ENCODE measurements at places on chromosomes 2 and 18.

- no peak for DNase-seq
Measured at GRCh38 chr2:11975373-11975772, 228.9 kb downstream of the LPIN1 start.

GRCh38 chr18:48871391-48872166, 79.2 kb downstream of the SMAD7 start:
- no peak for DNase-seq

GRCh38 chr2:35522450-35522849, 833.1 kb upstream of the CRIM1 start:
- no peak for DNase-seq

DNA sequence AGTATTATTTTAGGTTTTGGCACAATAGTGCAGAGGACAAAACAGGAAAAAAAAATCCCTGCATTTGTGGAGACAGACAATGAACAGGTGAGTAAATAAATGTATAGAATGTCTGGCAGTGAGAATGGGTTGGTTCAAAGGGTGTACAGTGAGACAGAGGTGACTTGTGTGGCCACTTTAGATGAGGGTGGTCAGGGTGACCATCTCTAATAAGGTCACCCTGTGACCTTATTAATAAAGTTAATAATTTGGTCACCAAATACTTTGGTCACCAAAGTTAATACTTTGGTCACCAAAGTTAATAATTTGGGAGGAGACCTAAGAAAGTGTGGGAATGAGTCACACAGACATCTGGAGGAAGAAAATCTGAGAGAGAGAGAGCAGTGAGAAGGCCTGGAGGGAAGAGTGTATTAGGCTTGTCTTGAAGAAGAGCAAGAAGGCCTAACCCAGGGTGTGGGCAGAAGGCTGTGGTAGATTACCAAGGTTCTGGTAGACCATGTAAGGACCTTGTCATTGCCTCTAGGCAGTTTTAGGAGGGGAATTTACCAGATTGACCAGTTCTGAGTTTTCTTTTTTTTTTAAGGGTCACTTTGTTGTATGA, 1368.4 kb upstream of the CELF4 start:
- no peak for DNase-seq

GRCh38 chr2:128086244-128086643, 4.8 kb upstream of the UGGT1 start:
- no peak for DNase-seq

- no peak for DNase-seq
Measured at GRCh38 chr2:150595803-150596470, 108.5 kb upstream of the RND3 start.

DNA sequence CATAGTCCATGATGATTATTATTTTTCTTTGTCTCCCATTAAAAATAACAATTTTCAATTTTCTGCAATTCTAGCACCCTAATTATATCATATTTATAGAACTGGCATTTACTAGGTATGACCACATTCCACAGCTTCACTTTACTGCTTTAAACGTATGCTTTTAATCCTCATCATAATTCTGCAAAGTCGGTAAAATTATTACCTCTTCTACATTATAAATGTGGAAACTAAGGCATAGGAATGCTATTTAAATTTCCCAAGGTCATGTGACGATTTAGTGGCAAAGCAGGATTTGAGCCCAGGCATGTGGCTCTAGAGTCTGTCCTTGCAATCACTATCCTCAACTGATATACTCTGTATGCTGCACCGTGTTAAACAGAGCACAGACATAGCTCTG, 866.4 kb downstream of the EPHA4 start:
- no peak for DNase-seq

DNA sequence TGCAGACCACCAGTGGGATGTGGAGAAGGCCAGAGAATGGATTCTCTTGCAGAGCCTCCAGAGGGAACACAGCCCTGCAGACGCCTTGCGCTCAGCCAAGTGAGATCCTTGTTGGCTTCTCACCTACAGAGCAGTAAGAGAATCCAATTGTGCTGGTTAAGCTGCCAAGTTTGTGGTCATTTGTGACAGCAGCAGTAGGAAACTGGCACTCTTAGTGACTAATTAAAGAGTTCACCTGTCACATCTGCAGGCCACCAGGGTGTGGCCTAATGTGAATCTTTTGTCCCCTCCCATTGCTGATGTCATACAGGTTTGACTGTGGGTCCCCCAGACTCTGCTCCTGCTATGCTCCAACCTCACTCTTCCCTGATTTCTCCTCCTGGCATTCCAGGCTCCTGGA, 235.9 kb downstream of the TFCP2L1 start:
- DNase-seq: no peak

DNA sequence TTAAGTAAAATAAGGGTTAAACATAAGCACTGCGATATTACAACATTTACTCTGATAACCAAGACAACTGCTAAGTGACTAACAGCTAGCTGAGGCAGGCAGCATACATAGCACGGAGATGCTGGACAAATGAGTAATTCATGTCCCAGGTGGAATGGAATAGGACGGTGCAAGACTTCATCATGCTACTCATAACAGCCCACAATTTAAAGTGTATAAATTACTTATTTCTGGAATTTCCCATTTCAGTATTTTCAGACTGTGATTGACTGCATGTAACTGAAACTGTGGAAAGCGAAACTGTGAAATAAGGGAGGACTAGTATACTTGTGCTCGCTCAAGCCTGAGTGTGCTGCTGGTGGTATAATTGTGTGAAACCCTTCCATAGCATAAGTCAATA, 12.9 kb downstream of the IER3IP1 start:
- no peak for DNase-seq

DNA sequence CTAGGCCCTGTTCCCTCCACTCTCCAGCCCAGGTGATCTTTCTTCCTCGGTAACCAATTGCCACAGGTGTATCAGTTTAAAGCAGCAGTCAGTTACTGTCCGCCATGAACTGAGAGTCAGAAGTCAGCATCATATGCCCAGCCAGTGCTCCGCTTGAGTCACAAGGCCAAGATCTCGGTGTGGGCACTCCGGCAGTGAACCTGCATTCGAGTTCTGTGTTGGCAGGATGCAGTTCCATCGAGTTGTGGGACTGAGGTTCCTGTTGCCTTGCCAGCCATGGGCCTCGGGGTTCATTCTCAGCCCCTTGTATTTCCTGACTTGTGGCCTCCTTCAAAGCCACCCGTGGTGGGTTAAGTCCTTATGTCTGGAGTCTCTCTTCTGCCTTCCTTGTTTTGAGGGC, 3.1 kb upstream of the TMEM185B start:
- DNase-seq: no peak

DNA sequence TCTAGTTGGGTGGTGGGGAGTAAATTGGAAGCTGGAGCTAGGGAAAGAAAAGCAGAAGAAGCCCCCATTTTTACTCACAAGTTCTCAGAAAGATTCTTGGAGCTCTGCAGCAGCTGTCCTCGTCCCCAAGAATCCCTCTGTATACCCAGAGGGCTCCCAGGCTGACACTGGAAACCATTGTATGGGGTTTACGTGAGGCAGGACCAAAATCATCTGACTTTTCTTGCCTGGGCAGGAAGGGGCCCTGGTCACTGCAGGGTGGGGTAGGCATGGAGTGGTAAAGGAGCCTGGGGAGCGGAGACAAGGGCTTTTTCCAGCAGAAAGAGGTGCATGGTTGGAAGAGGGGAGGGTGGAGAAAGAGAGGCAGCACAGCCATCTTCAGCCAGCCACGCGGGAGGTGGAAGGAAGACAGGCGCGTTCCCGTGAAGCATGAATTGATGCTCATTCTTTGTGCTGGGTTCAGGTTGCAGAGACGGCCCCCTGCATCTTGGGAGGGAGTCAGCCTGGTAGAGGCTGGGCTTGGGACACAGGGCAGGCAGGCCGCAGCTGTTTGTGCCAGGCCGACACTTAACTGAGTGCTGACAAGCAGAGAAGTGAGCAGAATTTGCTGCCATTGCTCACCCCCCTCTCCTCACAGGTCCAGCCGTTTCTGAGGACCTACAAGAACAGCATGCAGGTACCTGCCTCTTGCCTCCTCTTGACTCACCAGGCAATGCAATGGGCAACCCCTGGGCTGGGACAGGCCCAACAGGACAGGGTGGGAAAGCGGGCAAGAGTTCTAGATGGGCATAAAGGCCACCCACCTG, 94.8 kb downstream of the PLB1 start:
- DNase-seq: no peak

DNA sequence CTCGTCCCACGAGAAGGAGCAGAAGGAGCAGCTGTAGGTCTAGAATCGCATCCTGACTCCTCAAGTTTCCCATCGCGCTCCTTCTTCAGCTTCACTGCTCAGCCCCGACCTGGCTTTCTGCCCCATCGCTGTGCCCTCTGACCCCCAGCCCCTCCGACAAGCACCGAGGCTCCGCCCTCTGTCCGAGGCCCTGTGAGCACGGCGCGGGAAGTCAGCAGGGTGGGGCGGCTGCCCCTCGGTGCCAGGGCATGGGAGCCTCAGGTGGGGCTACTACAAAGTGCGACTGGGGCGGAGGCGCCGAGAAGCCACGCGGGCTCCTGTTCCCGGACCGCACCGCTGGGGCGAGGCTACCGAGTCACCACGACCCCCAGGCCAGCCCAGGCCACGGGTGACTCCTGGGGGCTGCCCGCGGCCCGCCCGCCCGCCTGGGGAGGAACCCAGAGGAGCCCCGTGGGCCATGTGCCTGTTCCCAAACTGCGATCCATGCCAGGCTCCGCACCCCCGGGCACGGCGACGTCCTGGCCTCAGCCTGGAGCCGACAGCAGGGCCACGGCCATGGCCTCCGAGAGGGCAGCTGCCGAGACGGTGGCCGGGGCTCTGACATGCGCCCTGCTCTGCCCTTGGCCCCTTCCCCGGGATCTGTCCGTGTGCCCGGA, 36.6 kb upstream of the ID2 start:
- no peak for DNase-seq

- DNase-seq: no peak
Measured at GRCh38 chr2:83305758-83306378, 1153.2 kb downstream of the SUCLG1 start.

DNA sequence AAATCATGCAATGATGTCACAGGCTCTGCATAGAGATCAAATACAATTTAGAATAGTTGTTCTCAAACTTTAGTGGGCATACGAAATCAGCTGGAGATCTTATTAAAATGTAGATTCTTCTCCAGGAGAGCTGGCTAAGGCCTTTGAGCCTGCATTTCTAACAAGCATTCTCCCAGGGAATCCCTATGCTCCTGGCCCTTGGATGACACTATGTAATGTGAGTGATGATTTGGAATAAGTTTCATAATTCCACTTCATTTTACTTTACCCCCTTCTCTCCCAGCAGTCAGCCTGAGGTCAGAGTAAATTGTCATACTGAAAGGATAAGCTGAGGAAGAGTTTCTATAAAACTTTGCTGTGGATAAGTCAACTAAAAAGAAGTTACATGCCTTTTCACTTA, 189.1 kb downstream of the UBE2E3 start:
- DNase-seq: no peak

DNA sequence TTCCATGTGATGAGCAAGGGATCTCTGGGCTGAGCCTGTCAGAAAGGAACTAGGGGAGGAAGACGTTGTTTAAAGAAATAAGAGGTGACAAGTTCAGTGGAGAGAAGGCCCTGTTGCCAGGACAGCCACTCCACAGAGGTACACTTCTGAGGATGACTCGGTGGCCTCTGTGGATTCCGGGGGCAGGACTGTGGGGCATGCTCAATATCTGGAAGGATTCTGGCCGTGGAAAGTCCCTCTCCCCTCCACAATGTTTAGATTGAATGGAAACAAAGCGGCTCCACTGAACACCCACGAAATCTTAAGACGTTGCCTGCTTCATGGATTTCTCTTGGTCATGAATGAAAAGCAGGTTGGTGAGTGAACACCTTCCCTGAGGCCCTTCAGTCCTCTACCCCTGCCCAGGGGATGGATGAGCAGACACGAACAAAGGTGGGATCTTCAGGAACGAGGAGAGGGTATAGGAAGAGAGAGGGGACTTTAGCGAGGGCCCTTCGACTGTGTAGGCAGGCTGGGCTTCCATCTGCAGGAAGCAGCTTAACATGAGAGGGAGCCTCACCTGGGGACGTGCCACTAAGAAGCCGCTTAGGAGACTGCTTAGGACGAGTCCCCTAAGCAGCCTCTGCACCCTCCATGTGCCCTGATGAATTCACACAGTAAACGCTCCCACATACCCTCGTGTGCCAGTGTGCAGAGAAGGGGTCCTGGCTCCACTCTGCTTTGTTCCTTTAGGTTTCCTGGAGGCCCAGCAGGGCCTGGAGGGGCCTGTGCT, 1.9 kb downstream of the NTSR2 start:
- no peak for DNase-seq

GRCh38 chr2:25074826-25075225, 33.0 kb downstream of the EFR3B start:
- DNase-seq: no peak

GRCh38 chr18:13589943-13590342, 136.4 kb downstream of the FAM210A start:
- DNase-seq: no peak

DNA sequence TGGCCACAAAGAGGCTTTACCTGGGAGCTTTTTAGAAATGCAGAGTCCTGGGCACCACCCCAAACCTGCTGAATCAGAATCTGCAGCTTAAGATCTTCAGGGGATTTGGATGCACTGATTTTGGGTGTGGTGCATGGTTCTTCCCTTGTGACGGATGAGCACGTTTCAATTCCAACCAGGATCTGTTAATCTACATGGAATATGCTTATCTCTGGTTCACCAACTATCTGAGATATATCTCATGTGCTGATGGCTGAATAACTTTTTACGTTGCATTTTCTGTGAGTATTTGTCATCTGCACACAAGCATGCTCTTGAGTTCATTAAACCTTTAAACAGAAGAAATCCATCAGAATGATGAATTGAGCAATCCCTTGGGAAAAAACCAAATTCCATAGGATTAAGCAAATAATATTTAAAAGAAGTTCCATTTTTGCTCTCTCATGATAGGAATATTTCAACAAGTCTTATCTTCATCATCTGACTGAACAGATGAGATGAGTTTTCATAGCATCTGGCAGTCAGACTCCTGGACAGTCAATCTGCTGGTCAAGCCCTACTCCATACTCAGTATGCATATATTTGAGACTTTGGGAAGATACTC, 120.6 kb downstream of the PLB1 start:
- no peak for DNase-seq

DNA sequence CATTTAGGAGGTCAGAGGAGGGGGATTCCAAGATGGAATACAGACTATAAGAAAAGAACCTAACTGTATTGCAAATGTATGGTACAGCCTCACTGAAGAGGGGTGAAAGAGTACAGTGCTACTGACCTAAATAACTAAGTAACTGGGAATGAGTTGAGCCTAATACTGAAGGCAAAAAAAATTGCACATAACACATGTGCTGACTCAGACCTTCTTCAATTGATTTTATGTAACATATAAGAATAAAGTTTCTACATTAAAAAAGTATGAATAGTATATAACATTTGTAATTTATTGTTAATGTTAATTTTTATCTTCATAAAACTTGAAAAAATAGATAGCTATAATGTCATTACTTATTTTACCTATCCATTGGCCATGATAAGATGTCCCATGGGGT, 41.7 kb downstream of the MALT1 start:
- DNase-seq: no peak

GRCh38 chr2:235320326-235320725, 173.5 kb upstream of the AGAP1 start:
- DNase-seq: peak; percentile 57
